Fibroblast of skin of abdomen (primary cell): ENCODE measurements at places on chromosomes 5 and 9.

DNA sequence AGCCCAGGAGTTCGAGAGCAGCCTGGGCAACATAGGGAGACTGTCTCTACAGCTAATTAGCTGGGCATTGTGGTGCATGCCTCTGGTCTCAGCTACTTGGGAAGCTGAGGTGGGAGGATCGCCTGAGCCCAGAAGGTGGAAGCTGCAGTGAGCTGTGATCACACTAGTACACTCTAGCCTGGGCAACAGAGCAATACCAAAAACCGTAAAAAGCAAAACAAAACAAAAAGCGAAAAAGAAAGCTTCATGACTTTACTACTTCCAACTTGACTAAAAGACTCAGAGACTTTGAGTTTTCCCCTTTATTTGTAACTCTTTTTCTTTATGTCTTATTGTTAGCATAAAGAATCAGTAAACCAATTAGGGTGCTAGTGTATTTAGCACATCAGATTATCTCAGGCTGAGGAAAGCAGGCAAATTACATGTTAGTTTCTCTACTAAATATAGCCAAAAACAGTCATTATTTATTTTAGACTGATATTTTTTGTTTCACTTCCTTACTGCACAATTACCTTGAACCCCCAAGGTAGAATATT lies 5.4 kb downstream of the RAD17 start:
- no peak for DNase-seq

DNA sequence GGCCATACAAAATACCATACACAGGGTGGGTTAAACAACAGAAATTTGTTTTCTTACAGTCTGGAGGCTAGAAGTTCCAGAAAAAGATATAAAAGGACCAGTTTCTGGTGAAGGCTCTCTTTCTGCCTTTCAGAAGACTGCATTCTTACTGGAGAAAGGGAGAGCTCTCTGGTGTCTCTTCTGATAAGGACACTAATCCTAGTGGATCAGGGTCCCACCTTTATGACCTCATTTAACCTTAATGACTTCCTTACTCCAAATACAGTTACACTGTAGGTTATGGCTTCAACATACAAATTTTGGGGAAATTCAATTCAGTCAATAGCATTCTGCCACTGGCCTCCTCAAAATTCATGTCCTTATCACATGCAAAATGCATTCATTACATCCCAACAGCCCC lies 351.9 kb upstream of the POU5F2 start:
- no peak for DNase-seq

- peak; percentile 54 for DNase-seq
Measured at GRCh38 chr5:55633574-55634208, 78.4 kb downstream of the SLC38A9 start.

GRCh38 chr9:11702548-11702947 lies 990.6 kb upstream of the TYRP1 start:
- peak; percentile 54 for DNase-seq

DNA sequence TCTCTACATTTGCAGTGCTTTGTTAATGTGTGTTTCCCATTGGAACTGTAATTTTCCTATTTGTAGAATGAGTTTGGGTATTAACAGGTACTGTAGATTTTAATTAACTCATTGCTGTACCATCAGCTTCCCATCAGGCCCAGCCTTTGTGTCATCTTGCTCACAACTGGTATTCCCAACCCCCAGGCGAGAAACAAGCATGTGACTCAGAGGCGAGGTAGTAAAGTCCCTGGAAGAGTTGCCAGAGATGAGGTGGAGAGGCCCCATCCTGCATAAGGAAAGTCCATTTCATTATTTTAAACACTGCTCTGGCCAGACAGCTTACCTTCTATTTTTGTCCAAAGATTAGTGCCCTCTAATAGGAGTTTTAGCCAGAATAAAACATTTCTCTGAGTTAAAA lies 29.9 kb downstream of the ADCY2 start:
- DNase-seq, result no peak

- DNase-seq, result no peak
Measured at GRCh38 chr5:111348661-111349329, 124.6 kb downstream of the CAMK4 start.

- no peak for DNase-seq
Measured at GRCh38 chr5:178650214-178650613, 23.4 kb upstream of the CLK4 start.

GRCh38 chr5:135345956-135346731 lies 52.9 kb downstream of the MACROH2A1 start:
- no peak for DNase-seq

DNA sequence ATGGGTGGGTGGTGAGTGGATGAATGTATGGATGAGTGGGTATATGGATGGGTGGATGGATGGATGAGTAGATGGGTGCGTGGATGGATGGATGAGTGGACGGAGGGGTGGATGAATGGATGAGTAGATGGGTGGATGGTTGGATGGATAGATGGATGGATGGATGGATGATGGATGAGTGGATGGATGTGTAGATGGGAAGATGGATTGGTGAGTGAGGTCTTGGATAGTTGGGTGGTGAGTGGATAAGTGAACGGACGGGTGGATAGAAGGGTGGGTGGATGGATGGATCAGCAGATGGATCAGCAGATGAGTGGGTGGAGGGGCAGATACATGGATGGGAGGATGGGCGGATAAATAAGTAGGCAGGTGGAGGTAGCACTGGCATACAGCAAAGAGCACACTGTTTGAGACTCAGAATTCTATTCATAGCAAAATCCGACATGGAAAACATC lies 163.5 kb downstream of the C9orf50 start:
- no peak for DNase-seq

DNA sequence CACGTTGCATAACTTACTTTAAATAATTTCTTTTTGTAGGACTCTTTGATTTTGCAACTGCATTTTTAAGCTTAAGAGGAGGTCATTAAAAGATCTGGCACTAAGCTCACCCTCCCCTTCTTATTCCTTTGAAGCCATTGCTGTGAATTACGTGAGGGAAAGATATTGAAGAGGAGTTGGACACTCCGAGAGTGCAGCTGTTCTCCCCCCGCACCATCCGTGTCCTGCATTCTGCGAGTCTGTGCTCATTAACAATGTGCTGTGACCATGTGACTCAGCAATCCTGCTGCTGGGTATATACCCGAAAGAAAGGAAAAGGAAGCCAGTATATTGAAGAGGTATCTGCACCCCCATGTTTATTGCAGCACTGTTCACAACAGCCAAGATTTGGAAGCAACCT lies 40.0 kb downstream of the NXNL2 start:
- peak; percentile 68 for DNase-seq

- no peak for DNase-seq
Measured at GRCh38 chr5:106849266-106849665, 821.5 kb downstream of the EFNA5 start.

DNA sequence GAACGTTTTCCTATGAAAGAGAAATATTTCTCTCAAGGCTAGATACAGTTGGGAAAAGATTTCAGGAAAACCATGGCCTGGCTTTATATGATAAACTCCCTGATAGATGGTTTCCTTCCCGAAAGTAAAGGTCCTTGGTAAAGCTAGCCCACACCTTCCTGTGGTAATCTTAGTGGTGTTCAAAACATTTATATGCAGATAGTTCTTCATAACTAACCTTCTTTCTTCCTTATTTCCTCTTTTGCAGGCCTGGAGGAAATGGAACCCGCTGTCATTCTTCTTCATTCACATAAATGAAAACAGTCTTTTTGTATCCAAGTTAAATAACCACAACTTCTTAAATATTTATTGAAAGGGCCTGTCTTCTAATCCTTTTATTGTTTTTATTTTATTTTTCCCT lies 474.0 kb upstream of the ACTBL2 start:
- DNase-seq, result no peak

DNA sequence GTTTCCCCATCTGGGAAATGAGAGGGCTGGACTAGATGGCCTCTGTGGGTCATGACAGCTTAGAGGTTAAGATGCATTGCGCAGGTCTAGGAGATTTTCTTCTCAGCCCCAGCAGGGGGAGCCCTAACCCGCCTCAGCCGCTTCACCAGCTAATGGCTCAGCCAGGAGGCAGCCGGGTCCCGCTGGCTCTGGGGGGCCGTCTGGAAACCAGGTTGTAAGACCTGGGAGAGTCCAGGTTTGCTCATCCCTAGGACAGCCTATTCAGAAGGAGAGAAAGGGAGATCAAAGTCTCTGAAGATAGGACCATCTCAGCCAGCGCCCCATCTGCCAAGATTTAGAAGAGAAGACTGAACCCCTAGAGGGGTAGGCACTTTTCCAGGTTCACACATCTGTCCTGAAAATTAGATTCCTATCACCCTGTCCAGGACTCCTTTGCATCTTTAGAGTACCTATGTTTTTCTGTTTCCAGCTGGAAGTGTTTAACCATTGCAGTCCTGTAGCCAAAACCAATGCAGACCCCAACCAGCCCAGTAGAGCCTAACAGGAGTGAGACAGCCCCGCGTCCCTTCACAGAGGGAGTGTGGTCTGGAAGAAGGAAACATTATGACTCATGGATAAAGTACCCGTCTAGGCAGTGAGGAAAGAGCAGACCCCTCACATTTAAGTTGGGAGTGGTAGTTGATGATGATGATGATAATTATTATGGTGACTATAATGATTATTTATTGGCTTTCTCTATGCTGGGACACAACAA lies 27.5 kb downstream of the SPARC start:
- DNase-seq, result peak; percentile 82

DNA sequence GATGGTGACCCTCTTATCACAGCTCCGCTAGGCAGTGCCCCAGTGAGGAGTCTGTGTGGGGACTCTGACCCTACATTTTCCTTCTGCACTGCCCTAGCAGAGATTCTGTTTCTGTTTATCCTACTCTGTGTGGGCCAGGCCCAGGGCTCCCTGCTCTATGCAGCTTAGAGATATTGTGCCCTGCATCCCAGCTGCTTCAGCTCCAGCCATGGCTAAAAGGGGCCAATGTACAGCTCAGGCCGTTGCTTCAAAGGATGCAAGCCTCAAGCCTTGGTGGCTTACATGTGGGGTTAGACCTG lies 2030.7 kb upstream of the CDH9 start:
- DNase-seq, result no peak

DNA sequence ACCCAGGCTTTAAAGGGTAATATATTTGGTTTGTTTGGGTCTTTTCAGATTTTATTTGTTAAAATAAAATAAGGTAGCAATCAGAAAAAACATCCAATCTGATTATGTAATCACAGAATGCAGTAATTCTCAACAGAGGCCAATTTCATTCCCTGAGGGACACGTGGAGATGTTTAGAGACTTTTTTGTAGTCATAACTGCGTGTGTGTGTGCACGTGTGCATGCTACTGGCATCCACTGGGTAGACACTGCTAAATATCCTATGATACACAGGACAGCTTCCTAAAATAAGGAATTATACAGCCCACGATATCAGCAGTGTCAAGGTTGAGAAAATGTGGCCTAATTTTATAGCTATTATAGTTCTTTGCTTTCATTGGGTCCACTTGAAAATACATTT lies 180.8 kb upstream of the KLF9 start:
- DNase-seq, result no peak

- no peak for DNase-seq
Measured at GRCh38 chr5:104266161-104266560, 703.6 kb upstream of the NUDT12 start.

DNA sequence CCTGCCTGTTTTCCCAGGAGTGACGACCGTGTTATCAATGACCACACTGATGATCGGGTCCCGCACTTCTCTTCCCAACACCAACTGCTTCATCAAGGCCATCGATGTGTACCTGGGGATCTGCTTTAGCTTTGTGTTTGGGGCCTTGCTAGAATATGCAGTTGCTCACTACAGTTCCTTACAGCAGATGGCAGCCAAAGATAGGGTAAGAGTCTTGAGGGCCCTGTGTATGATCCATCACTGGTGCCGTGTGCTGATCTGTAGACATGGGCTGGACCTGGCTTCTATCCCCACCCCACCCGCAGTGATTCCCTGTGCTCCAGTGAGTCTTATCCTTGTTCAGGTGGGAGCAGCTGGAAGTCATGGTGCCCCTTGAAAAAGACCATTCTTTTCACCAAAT lies 26.0 kb downstream of the GABRP start:
- peak; percentile 41 for DNase-seq

DNA sequence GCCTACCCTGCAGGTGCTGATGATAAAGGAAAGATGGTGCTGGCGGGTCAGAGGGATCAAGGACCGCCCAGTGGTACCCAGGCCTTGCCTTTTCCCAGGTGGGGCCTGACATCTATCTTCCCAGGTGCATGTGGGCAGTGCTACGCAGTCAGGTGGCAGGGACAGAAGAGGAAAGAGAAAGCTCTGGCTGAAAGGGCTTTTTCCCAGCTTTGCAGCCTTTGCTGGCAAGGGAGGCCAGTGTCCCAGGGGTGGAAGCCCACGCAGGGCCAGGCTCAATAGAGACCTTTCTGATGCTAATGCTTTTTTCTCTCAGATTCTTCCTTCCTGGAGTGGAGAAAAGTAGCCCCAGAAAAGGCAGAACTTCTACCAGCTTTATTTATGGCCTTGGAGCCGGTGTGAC lies 36.7 kb downstream of the FABP6 start:
- no peak for DNase-seq

GRCh38 chr5:127518319-127518621 lies 830 bp downstream of the PRRC1 start:
- no peak for DNase-seq

GRCh38 chr5:152549709-152550108 lies 144.6 kb upstream of the NMUR2 start:
- DNase-seq, result no peak

GRCh38 chr5:82107267-82107666 lies 135.4 kb downstream of the ATG10 start:
- no peak for DNase-seq

GRCh38 chr5:105735704-105736103 lies 1935.0 kb downstream of the EFNA5 start:
- peak; percentile 28 for DNase-seq

DNA sequence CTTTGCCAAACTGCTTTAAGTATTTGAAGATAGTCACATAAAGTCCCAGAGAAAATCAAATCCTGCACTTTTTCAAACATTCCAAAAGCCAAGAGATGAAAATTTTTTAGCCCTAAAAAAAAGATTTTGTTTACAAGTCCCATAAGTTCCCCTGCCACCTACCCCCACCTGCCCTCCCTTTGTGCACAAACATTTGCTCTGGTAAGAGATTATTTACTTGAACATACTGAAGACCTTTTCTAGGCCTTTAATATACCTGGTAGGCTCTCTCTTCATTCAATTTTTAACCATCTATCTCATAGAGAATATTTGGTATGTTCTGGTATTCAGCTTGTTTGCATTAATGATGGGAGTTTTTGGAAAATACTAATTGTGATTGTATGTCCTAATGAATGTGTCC lies 50.3 kb downstream of the MEGF9 start:
- DNase-seq, result no peak
